SK-MEL-5 (cell line): ENCODE measurements at places on chromosomes 5 and 9. TPM values are rescaled to one million over a fixed set of nuclear protein-coding genes. Genes with fewer than 3 reads are reported as not detected.

GRCh38 chr5:159038907-159039306 lies 60.8 kb downstream of the EBF1 start:
- DNase-seq = no peak

GRCh38 chr5:141717043-141717442 lies 35.0 kb upstream of the ARAP3 start:
- DNase-seq = no peak

GRCh38 chr5:40578501-40579451 lies 100.9 kb upstream of the PTGER4 start:
- DNase-seq = no peak

DNA sequence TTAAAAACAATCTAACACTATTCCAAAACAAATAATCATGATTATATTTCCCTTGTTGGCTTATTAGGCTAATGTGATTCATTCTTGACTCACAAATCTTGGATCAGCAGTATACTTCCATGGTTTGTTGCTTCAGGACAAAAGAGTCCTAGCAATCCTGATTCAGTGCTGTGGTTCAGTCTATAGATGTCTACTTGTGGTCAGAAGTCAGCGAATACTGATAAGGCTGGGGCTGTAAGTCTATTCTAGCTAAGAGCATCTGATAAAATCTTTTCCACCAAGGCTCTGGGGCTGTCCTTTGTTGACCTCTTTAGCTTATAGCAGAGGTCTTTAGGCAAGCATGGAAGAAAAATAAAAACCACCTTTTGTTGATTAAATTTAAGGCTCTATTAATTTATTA lies 4.4 kb upstream of the SMIM3 start:
- no peak for DNase-seq

- no peak for DNase-seq
These were observed 524.2 kb downstream of the ACTL7B start for GRCh38 chr9:108331596-108331995.

DNA sequence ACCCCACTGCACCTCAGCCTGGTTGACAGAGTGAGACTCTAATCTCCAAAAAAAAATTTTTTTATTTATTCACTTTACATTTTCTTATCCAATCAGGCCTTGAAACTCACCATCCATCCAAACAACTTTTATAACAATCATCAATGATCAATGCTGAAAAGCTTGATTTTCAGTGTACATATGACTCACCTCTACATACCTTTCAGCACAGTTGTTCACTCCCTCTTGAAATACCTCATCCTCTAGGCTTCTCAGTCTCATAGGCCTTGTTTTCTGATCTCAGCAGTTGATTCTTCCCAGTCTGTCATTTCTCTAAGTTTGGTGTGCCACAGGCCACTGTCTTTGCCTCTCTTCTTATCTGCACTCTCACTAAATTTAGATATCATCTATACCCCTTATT lies 36.2 kb downstream of the GRIN3A start:
- DNase-seq = no peak

DNA sequence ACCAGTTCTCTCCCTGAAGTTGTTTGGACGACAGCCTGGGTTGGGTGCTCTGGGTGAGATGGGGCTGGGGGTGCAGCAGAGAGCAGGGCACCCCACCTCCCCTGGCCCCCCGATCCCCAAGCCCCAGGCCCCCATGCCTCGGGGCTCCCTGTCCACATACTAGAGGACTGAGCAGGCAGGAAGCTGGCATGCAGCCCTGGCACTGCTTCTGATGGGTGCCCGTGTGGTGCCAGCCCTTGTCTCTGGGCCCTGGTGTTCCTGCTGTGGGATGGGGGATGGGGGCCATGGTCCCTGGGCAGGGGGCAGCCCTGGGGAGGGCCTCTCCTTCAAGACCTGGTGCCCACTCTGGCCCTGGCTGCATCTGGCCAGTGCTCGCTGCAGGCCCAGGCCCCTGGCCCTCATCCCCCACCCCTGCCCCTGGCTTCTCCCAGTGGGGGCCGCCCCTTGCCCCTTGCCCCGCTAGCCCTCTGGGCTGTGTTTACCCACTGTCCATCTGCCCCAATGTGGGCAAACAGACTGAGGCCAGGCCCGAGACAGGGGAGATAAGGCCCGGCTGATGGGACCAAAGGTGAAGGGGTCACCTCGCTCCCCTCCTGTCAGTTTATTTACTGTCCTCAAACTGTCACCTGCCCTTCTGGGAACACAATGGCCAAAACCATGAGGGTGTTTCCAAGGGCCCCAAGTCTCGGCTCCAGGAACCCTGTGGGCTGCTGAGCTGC lies 67.3 kb upstream of the RXRA start:
- no peak for DNase-seq

DNA sequence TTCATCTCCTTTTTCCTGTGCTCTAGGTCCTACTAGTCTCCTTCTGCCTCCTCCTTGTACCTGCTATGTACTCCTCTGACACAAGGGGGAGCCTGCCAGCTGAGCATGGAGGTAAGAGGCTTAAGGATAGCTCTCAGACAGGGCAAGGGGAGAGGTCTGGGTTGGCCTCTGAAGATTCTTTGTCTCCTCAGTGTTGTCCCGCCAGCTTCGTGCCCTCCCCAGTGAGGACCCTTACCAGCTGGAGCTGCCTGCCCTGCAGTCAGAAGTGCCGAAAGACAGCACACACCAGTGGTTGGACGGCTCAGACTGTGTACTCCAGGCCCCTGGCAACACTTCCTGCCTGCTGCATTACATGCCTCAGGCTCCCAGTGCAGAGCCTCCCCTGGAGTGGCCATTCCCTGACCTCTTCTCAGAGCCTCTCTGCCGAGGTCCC lies 3.8 kb downstream of the CREB3 start:
- peak; percentile 87 for DNase-seq

Gene WDR31
- total RNA-seq = 2.2 and 2.4 TPM in 2 replicates

Gene NR2F1-AS1
- total RNA-seq = 0.11 TPM in 1 of 2 replicates, not detected in the other
